ENCODE measurements at places on chromosomes 6 and 20. TPM values are rescaled to one million over a fixed set of nuclear protein-coding genes. Genes with fewer than 3 reads are reported as not detected.

Gene MYO6
- total RNA-seq: not detected

Gene SYNCRIP
- 188 TPM for total RNA-seq

Gene DEFB127
- not detected for total RNA-seq

Gene CD24
- total RNA-seq: 198 TPM

Gene MATN4
- not detected for total RNA-seq

Gene SEL1L2
- total RNA-seq: not detected

Gene PGBD1
- 1.9 TPM for total RNA-seq

Gene TSBP1
- not detected for total RNA-seq

Gene SIRPB1
- total RNA-seq: not detected

Gene PLA2G7
- total RNA-seq: not detected

Gene FAM209B
- not detected for total RNA-seq

Gene AVP
- total RNA-seq: not detected

Gene PLCB1
- total RNA-seq: 17.0 TPM

Gene IPCEF1
- not detected for total RNA-seq

Gene MC3R
- not detected for total RNA-seq

Gene OPN5
- not detected for total RNA-seq

Gene GSTA3
- total RNA-seq: not detected

Gene PXT1
- 0.25 TPM for total RNA-seq

Gene KCNB1
- not detected for total RNA-seq

Gene CPNE5
- 89.8 TPM for total RNA-seq

Gene FKBP5
- total RNA-seq: 79.1 TPM

Gene ZDHHC14
- total RNA-seq: 3.0 TPM

Gene TAAR5
- total RNA-seq: not detected

Gene CALHM4
- not detected for total RNA-seq

Gene PHACTR3
- not detected for total RNA-seq

Gene VGLL2
- not detected for total RNA-seq

Gene DAAM2
- total RNA-seq: 1.1 TPM

Gene ESR1
- total RNA-seq: not detected

Gene PRELID3B
- total RNA-seq: 119 TPM

Gene DEFB124
- total RNA-seq: not detected

Gene PI16
- total RNA-seq: 0.30 TPM

Gene KHDRBS2
- total RNA-seq: 7.6 TPM

Gene SCUBE3
- not detected for total RNA-seq

Gene SIM1
- total RNA-seq: not detected

Gene NRSN1
- not detected for total RNA-seq

Gene DYNLT2
- total RNA-seq: 7.5 TPM

Gene AGER
- total RNA-seq: 29.9 TPM

Gene SNTA1
- total RNA-seq: 36.6 TPM

Gene TGM3
- not detected for total RNA-seq

Gene NKAIN4
- not detected for total RNA-seq

Gene SDC4
- not detected for total RNA-seq

Gene KIAA0408
- 0.74 TPM for total RNA-seq

Gene AIF1
- total RNA-seq: 17.2 TPM

Gene FILIP1
- not detected for total RNA-seq

Data from OCI-LY7 (cell line).